Fibroblast of skin of back (primary cell): ENCODE measurements at places on chromosomes 1 and 21.

GRCh38 chr1:72283022-72283306, 625 bp upstream of the NEGR1 start:
- no peak for DNase-seq

- DNase-seq: no peak
These were observed 544.7 kb downstream of the NPHP4 start for GRCh38 chr1:5447503-5447960.

DNA sequence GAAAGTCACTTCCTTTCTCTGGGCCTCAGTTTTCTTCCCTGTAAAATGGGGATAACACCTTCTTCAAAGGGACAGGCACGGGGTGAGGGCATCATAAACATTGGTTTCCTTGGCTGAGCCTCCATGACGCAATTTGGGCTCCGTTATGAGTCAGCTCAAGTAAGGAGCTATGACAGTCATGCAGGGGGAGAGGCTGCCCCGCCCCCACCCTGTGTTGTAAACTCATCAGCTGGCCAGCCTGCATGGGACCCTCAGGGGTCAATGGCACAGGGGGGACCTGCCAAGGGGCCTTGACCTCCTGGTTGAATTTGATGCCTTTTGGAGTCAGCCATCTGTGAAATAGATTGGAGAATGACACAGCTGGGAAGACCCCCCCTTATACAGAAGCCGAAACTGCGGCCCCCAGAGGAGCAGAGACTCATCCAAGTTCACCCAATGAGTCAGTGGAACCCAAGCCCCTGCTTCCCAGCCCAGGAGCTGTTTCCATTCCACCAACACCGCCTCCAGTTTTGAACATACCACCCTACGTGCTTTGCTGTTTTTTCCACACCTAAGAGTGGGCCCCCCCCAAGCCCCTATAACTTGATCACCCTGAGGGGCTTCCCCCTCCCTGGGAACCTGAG, 36.8 kb upstream of the RUNX3 start:
- DNase-seq: peak; percentile 78

- peak; percentile 66 for DNase-seq
These were observed 78.5 kb downstream of the PLXNA2 start for GRCh38 chr1:208165659-208166058.

- no peak for DNase-seq
These were observed 38.7 kb downstream of the HS2ST1 start for GRCh38 chr1:86953167-86953566.

DNA sequence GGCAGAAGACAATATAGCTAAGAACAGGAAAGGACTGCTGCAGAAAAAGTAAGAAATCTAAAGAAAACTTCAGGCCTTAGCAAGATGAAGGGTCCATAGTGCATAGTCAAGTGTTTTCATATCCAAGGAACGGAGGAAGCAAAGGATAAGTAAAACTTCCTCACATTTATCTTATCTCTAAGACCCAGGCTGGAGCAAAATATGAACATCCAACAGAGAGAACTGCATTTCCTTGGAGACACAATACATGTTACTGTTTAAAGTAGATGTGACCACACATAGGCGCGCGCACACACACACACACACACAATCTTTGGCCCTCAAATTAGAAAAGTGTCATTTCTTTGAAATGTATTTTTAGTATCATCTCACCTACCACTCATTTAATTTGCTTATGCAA, 66.7 kb downstream of the TTLL7 start:
- DNase-seq: no peak

GRCh38 chr1:2443277-2444137, 31.1 kb upstream of the PEX10 start:
- DNase-seq: peak; percentile 41

DNA sequence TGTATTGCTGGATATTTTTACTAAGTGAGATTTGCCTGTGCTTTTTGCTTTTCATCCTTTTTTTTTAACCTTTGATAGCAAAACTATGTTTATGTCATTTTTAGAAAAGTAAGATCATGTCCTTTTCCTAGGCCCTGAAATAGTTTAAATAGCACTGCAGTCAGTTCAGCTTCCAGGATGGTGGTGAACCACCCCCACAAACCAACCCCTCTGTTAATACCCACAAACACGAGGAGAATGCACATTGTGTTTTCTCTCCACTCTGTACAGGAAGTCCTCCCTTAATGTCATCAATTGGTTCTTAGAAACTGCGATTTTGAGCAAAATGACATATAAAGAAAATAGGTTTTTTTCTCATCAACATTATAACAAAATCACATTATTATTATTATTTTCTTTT, 117.7 kb upstream of the DSCAM start:
- peak; percentile 77 for DNase-seq

GRCh38 chr1:32960819-32961355, 3.7 kb downstream of the RNF19B start:
- no peak for DNase-seq

DNA sequence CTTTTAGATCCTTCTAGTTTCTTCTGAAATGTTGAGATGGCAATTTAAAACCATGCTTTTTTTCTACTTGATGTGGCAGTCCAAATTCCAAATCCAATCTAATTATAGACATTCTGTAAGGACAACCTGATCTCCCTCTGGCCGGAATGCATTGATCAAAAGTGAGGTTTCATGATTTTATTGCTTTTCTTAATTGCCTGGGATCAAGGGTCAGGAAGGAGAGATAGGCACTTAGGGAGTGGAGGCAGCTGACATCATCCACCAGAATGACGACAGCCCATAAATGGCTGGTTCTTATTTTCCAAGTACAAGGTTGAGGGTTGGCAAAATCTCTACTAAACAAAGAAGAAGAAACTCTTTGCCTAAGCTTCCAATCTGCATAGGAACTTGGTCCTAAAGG, 46.4 kb upstream of the SCCPDH start:
- DNase-seq: no peak

DNA sequence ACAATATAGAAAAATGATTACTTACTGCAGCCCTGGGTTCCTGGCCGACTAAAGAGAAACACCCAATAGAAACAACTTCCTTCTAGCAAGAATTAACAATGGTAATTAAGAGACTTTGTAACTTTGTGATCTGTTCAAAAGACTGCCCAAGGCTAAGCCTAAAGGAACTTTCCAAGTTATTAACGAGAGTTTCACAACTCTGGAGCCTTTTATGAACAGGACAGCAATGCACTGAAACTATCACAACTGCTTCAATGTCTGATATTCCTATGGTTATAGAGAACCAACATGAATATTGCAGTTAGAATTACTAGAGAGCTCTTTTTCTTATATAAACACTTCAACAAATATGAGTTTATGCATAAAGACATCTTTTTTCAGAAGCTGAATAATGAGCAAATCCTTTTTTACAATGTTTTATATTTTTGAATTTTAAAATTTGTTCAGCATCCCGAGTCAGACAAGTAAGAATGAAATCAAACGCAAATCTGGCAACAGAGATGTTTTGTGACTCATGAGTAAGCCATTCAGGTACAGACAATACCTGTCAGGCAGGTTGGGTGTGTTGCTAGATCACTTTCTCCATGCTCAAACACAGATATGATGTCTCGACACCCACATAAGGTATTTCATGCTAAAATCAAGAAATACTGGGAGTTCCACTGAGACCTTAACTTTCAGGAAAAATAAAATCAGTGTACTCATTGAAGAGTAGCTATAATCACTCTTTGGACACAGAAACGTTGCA, 22.2 kb upstream of the KCNJ15 start:
- no peak for DNase-seq

GRCh38 chr1:109634771-109635750, 15.4 kb downstream of the AMPD2 start:
- no peak for DNase-seq

DNA sequence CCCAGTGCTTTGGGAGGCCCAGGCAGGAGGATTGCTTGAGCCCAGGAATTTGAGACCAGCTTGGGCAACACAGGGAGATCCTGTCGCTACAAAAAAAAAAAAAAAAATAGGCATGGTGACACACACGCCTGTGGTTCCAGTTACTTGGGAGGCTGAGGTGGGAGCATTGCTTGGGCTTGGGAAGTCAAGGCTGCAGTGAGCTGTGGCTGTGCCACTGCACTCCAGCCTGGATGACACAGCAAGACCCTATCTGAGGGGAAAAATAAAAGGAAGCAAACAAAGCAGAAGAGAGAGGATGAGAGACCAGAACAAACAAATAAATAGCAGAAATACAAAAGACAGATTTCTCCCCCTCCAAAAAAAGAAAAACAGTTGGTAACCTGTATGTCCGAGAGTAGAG, 34.0 kb downstream of the MTF2 start:
- no peak for DNase-seq

DNA sequence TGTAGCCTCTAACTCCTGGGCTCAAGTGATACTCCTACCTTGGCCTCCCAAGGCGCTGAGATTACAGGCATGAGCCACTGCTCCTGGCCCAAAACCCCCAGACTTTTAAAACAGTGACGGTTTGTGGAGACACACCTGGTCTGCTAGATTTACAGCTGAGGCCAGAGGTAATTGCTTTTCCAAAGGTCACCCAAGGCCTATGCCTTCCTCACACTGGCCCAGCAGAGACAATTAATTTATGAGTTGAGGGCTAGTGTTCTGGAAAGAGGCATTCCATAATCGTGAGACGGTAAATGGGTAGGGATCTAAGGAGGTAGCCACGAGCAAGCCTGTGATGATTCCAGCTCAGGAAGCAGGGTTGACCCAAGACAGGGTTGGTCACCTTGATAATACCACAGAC, 12.4 kb upstream of the PARP1 start:
- no peak for DNase-seq

- no peak for DNase-seq
These were observed 338.8 kb downstream of the PLA2G4A start for GRCh38 chr1:187167555-187167954.

DNA sequence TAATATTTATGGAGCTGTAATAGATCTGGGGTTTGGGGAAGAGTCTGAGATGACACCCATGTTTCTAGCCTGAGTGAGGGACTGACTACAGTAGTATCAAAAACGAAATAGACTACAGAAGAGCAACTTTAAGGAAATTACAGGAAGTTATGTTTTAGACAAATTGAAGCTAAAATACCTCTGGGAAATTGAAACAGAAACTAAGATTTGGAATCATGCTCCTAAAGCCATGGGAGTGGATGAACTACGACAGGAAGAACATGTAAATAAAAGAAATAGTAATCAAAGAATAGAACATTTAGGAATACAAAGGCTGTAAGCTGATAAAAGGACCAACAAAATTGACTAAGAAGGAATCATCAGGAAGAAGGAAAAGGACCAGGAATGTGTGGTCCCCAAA, 68.9 kb downstream of the KIAA0319L start:
- DNase-seq: no peak

DNA sequence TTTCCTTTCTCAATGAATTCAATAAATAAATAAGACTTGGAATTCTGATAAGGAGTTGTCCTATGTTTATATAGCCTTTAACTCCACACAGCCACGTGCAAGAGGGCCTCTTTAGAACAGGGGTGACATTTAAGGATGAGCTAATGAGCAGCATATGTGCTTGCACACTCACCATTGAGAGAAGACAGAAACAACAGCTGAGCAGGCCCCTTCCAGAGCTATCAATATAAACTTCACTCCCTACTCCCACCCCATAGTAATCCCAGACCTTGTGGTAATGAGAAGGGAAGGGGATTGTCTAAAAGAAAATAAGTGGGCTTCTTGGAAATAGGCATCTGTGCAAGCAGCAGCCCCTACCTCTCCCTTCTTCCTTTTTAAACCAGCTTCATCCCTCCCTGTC, 176.0 kb downstream of the SEC16B start:
- DNase-seq: no peak

DNA sequence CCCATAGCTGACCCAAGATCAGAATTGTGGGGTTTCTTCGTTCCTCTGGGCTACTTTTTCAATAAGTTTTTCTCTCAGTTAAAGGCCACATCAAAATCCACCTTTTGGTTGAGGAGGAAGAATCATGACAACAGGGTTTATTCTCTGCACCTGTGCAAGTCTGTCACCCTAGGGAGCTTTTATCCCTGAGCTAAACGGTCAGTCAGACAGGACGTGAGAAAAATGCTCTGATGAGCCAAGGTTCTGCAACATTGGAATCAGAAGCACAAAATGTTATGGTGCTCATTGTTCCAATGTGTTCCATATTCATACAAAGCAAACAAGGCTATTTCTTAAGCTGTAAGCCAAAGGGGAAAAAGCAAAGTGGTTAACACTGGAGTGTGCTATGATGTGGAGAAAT, 7.4 kb upstream of the ERICH3 start:
- DNase-seq: no peak

DNA sequence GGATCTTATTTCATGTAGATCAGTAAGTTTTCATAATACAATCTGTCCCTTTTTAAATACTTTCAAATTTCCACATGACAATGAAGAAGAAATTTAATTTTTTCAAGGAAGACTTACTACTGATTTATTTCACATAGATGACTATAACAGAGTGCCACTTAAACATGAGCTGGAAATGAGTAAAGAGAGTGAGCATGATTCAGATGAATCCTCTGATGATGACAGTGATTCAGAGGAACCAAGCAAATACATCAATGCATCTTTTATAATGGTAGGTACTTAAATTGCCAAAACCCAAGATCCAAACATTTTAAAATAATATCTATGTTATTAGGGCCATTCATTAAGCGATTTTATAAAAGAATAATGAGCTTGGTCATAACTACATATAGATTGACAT, 110.4 kb downstream of the PTPRC start:
- no peak for DNase-seq

GRCh38 chr1:180167721-180168467, 13.2 kb downstream of the QSOX1 start:
- DNase-seq: peak; percentile 23

GRCh38 chr1:165174491-165174890, 182.0 kb downstream of the LMX1A start:
- DNase-seq: no peak

GRCh38 chr1:17213148-17213781, 8.3 kb downstream of the PADI1 start:
- DNase-seq: no peak

GRCh38 chr1:206971029-206971655, 882 bp upstream of the FCAMR start:
- no peak for DNase-seq

DNA sequence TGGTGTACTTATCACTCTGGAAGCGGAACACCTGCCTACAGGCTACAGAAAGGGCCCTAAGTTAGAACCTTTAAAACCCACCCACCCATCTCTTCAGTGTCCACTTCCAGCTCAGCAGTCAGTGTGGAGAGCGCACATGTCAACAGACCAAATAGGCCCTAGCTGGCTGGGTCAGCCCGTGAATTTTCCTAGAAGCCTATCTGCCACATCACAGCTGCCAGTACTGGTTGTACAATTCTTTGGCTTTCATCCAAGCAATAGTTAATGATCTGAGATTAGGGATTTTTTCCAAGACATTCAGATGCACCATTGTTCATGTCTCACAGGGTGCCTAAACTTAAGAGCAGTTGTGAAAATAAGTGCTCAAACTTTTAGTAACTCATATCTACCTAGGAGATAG, 197.1 kb downstream of the KCNK2 start:
- DNase-seq: no peak

GRCh38 chr1:189374816-189375215, 1102.8 kb downstream of the BRINP3 start:
- DNase-seq: no peak

GRCh38 chr21:28151758-28152157, 840.9 kb downstream of the LTN1 start:
- no peak for DNase-seq

GRCh38 chr1:162884831-162885230, 23.9 kb upstream of the CCDC190 start:
- DNase-seq: no peak
